ENCODE measurements at places on chromosomes 4 and X.

- no peak for DNase-seq
These were observed 27.2 kb downstream of the HTR2C start for GRCh38 chrX:114611018-114611619.

- DNase-seq = no peak
These were observed 243.3 kb downstream of the SLC7A11 start for GRCh38 chr4:137998666-137999429.

- peak; percentile 26 for DNase-seq
These were observed 4.0 kb downstream of the NUDT10 start for GRCh38 chrX:51336584-51336983.

DNA sequence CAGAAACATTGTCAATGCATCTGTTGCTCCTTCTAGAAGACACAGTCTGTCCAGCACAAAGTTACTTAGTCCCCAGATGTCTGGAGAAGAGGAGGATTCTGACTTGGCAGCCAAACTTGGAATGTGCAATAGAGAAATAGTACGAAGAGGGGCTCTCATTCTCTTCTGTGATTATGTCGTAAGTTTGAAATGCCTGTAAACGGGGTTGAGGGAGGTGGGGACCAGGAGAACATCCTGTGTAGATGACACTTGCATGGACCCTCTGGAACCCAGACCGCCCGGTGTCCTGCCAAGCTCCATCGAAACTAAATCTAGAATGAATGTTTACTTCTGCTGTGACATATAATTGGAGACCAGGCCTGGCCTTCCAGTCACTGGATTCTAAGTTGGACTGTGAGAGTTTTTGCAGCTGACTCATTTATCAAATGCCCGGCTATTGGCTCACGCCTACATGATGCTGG is 45.0 kb upstream of the MSANTD1 start:
- DNase-seq = no peak

- DNase-seq = no peak
These were observed 69.5 kb downstream of the ANAPC4 start for GRCh38 chr4:25446611-25447010.

- DNase-seq = no peak
These were observed 8.6 kb downstream of the NOP14 start for GRCh38 chr4:2954358-2955185.

DNA sequence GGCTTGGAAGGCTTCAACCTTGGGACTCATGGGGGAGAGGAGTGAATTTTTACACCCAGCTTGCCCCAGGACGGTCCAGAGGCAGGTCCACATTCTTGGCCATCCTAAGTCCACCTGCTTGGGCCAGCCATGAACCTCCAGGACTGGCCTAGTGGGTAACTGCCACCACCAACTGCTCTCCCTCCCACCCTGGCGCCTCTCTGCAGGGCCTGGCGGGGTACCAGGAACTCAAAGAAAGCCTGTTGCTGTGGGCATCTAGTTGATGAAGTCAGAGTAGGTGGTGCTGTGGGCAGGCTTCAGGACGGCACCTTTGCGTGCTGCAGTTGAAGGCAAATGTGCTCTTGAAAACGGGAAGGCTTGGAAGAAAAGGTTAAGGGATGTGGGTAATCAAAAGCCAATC is 12.0 kb downstream of the BCOR start:
- DNase-seq = no peak

DNA sequence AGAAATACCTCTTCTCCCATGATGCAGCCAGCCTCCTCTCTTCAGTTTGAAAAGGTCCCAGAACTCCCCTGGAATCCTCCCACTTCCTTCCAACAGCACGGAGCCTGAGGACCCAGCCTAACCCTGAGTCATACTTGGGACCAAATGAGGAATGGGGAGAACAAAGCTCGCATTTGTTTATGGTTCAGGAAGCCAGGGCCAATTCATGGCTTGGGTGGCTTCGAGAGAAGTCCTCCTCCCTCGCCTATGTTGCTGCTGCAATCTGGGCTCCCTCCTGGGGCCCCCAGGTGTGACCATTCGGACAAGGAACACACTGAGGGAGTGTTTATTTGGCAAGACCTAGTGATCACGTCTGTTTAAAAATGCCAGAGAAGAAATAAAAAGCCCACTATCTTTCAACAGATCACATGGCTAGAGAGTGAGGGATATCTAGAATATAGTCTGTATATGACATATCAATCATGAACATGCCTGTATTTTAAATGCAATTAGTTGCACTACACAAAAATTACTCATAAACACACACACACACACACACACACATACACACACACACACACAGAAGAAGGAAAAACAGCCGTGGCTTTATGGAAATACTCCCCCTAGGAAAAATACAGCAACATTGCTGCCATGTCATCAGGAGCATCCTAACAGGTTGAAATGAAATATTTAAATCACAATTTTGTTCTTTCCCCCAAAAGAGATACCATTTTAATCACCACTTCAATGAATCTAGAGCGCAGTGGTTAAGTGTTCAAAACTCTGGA is 155.7 kb upstream of the MAP3K15 start:
- no peak for DNase-seq

- no peak for DNase-seq
These were observed 128.5 kb upstream of the VEGFC start for GRCh38 chr4:176921256-176921655.

DNA sequence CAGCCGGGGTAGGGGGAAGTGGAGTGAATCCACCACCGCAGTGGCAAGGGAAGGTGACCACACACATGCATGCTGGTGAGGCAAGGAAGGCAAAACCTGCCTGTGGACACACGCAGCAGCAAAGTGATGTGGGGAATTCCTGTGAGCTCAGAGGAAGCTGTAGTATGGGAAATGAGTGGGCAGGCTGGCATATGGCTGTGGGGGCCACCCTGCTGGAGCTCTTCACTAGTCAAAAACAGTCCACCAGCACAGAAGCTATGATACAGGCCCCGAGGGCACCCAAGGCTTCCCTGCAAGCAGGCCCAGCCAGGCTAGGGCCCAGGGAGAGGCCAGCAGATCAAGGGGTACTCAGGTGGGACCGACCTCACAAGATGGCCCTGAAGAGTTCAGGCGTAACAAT is 239.1 kb downstream of the CHM start:
- DNase-seq = no peak

DNA sequence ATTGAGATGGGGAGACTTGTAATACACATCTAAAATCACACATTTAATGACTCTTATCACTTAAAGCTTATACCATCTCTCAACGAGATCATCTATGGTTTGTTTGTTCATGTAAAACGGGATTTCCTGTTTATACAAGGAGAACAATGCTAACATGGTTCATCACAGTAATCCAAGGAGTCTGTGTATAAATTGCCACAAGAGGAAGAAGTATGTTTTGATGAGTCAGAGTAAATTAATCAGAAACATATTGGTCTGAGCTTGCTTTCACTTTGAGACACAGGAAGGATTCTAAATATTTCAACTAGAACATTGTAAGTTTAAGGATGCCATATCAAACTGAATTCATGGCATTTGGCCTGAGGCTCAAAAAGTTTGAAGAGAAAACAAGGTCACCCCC is 594.1 kb downstream of the GLUD2 start:
- DNase-seq = no peak

- no peak for DNase-seq
These were observed 8.7 kb upstream of the FAM47A start for GRCh38 chrX:34140816-34141215.

- no peak for DNase-seq
These were observed 218.7 kb upstream of the NDST4 start for GRCh38 chr4:115332078-115332477.

DNA sequence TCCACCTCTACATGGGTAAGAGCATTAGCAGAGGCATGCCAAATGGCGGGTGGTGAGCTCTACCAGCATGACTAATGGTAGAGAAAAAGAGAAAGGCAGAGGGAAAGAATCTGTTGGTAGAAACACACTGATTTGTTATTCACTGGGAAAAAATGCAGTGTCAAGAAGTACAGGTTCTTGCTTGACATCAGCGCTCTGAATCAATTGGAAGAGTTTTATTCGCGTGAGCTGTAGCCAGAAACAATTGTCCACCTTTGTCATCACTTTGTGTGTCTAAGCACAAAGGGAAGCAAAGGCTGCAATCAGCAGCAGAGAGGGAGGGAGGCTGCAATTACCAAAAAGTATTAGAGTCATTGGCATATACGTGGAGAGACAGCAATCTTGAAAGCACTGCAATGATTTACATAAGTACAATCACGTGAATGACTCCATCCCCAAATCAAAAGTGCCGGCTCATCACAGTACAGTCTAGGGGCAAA is 67.7 kb upstream of the HS3ST1 start:
- DNase-seq = no peak

DNA sequence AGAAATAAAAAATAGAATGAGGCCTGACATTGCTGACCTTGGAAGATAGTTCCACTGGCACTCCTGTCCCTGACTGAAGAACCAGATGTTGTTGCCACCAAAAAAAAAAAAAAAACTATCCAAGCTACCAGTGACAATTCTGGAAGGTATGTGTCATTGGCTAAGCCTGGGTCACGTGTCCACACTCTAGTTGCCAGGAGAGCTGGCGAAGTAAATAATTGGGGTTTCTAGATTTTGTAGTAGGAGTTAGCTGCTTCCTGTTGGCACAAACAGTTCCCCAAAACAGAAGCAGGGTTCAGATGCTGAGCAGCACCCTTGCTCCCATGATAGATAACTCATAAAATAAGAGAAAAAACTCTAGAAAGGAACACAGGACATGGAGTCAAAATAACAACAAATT is 20.5 kb downstream of the MND1 start:
- no peak for DNase-seq

DNA sequence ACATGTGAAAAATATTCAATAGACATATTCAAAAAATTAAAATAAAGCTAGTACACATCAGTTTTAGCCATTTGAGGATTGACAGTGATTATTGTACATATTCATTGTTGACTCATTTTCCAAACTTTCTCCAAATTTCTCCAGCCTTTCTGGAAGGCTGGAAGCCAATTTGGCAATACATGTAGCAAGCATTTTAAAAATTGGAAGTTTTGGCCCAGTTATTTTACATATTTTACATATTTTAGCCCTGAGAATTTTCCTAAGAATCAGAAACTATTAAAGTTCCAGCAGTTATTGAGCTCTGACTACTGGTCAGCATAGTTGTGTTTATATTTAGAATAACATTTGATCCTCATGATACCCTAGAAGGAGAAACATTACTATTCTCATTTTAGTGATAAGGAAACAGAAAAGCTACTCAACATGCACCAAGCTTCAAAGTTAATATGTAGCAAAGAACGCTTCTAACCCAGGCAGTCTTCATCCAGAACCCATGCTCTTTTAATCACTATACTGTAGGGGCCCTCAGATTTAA is 3.2 kb downstream of the CABS1 start:
- DNase-seq = no peak

- DNase-seq = no peak
These were observed 126.8 kb upstream of the ENPP6 start for GRCh38 chr4:184344435-184344834.

GRCh38 chr4:1793496-1793840 is 375 bp downstream of the FGFR3 start:
- peak; percentile 91 for DNase-seq

DNA sequence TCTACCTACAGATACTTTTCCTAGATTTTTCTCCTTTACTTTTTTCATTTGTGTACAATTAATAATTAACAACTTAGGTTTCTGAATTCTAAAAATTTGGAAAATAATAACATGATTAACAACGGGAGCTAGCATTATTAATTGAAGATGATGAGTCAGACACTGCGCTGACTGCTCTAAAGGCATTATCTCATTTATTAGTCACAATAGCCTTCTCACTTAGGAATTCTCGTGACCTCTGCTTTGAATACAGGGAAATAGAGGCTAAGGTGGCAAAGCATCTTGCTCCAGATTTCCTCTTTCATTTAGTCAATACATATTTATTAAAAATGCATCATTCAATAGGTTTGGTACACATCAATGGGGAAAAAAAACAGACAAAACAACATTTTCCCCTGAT is 441.3 kb downstream of the PCDH18 start:
- no peak for DNase-seq

GRCh38 chr4:15890246-15890829 is 48.2 kb downstream of the FGFBP1 start:
- DNase-seq = no peak
